Stimulated activated CD4-positive, alpha-beta T cell treated with anti-CD3 and anti-CD28 coated beads, Interleukin-1b, Interleukin-23, amount 100 ng/mL, for 1 hour (primary cell): ENCODE measurements at places on chromosomes 13 and 19.

GRCh38 chr19:40962460-40962961 lies 28.6 kb upstream of the CYP2B6 start:
- no peak for DNase-seq

DNA sequence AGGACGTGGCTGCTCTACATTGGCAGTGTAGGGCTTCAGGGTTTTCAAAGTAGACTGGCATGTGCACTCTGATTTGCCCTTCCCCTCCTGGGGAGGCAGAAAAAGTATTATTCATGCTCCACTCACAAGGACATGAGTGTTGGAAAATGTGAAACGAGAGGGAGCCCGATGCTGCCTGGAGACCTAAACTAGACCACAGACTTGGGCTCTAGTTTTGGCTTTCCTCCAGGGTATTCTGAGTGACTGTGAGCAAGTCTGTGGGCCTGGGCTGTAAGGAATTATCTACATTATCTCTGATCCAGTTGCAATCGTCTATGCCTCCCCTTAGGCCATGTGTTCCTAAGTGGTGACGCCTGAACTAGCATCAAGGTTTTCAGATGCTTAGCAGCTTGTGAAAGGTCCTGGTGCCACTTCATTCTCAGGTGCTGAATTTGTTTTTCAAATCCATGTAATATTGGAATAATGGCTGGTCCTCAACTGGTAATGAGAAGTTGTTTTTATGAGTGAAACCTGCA lies 55.0 kb downstream of the MRPL57 start:
- DNase-seq, result no peak

GRCh38 chr19:54804101-54804500 lies 691 bp downstream of the KIR2DL4 start:
- DNase-seq, result no peak

DNA sequence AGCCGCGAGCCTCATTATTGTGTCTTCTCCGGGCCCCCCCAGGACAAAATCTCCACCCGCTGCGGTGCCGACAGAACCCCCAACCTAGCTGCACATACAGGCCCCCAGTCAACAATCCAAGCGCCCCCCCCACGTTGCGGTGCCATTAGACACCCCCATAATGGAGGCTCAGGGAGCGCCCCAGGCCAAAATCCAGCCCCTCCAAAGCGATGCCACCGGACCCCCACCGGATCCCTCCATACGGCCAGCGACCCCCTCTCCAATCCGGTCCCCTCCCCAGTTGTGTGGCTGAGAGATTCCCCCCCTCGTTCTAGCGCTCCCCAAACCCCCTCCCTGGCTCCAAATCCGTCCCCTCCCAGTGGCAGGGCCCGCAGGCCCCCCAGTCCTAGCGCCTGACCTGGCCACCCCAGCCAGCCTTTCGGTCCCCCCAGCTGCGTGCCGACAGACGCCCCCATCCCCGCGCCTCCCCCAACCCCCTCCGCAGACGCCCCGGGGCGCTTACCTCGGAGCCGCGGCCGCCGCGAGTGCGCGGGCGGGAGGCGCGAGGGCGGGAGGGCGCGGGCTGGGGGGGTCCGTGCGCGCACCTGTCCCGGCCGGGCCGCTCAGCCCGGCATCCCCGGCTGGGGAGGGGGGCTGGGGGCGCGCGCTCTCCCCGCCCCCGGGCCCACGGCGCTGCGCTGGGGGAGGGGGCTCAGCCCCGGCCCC lies 21.6 kb upstream of the SEMA6B start:
- no peak for DNase-seq

DNA sequence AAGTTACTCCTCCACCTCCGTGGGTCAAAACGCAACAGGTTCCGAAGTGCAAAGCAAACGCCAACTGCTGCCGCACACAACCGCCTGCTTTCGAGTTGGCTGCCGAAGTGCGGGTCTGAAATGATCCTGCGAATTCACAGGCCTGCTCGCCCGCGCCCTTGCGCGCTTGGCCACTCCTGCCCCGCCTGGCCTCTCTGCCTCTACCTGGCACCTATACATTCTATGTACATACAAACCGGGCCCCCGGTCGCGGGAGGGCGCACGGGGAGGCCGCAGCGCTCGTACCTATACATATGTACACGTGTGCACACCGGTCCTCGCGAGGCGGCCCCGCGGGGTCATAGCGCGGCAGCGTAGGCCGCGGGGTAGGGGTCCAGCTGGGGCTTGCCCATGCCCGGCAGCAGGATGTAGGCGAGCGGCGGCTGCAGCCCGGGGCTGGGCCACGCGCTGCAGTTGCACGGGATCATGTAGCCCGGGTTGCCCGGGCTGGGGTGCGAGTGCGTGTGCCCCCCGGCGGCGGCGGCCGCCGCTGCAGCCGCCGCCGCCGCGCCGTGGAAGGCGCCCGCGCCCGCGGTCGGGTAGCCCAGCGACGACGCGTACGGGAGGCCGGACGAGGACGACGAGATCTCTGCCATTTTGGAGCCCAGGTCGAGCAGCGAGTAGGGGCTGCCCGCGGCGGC lies 1.3 kb downstream of the SOX21 start:
- no peak for DNase-seq

DNA sequence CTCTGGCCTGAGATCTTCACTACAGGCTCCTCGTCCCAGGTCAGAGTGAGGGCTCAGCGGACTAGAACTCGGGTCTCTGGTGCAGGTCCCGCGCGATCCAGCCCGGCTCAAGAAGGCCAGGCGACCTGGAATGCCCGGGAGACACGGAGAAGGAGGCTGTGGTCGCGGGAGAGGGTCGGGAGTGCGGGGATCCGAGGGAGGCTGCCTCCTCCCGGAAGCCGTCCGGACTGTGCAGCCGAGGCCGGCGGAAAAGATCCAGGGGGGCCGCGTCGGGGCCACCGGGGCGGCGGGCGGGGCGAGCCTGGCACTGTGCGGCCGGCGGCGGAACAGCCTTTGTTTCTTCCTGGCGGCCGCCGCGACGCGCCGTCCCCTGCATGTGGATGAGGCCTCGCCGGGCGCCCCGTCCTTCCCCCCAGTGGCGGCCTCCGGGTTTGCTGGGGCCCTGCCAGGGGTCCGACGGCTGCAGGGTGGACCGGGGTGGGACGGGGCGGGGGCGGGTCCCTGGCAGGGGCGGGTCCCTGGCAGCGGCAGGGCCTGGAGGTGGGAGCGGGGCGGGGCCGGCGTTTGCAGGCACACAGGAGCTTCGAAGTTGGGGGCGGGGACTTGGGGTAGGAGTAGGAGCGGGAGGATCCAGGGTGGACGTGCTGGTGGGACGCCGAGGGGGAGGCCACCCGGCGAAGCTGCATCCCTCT lies 1.0 kb upstream of the SLC7A10 start:
- no peak for DNase-seq

GRCh38 chr19:16146112-16146511 lies 2.6 kb downstream of the HSH2D start:
- DNase-seq, result no peak

DNA sequence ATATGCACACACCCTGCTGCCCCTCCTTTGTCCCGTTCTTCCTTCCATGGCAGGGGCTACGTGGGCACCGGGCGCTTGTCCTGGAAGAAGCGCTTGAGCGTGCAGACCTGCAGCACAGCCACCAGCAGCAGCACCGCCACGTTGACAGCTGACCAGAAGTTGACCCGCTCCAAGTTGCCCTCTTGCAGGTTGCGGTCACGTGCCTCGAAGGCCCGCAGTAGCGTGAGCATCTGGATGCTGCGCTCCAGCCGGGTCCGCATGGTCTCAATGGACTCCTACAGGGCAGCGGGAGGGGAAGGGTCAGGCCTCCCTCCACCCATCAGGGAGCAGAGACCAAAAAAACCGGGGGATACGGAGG lies 3.1 kb downstream of the TMED1 start:
- no peak for DNase-seq

- DNase-seq, result no peak
Observed at GRCh38 chr13:108948251-108948671, 318.9 kb downstream of the MYO16 start.
